ENCODE measurements at places on chromosomes 6 and 20.

DNA sequence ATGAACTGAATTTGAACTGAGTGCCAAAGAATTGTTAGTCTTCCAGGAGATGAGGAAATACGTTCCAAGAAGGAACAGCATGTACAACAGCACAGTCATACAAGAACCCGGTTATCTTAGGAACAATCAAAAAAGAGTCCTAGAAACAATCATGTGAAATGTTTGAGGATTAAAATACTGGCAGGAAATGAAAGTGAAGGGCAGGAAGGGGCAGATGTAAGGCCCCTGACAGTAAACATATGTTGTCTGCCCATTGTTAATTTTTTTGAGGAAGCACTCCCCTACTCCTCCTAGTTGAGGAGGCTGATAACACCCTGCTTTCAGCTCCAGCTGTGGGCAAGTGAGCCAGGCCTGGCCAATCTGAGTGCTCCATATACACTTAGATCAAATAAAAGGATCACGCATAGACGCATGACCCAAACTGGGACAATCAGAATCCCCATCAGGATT, 220.9 kb downstream of the HACE1 start:
- DNase-seq = no peak

DNA sequence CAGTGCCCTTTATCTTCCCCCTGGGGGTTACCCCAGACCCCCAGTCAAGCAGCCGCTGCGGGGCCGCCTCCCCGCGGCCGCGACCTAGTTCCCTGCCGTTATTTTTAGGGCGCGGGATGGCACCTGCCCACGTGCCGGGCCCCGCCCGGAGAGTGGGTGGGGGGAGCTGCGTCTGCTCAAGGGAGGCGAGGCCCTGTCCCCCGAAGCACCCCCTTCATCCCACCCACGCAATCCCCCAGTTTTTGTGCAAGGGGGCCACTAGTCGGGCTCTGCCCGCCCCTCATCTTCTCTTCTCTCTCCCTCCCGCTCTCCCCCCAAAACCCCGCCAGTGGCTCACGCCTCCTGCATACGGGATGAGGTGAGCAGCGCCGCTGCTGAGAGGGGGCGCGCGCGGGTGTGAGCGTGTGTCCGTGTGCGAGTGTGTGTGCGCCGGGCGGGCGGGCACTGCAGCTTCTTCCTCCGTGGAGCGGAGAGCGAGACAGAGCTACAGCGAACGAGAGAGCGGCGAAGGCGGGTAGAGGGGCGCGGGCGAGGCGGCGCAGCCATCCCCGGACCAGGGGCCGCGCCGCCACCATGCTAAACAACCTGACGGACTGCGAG, at the start of gene SLC12A5:
Gene SLC12A5, plus strand, starts transcription at position 444 of the 600 bp plus-strand sequence. Its CDS starts 130 bp downstream, at position 574.
- DNase-seq = no peak

DNA sequence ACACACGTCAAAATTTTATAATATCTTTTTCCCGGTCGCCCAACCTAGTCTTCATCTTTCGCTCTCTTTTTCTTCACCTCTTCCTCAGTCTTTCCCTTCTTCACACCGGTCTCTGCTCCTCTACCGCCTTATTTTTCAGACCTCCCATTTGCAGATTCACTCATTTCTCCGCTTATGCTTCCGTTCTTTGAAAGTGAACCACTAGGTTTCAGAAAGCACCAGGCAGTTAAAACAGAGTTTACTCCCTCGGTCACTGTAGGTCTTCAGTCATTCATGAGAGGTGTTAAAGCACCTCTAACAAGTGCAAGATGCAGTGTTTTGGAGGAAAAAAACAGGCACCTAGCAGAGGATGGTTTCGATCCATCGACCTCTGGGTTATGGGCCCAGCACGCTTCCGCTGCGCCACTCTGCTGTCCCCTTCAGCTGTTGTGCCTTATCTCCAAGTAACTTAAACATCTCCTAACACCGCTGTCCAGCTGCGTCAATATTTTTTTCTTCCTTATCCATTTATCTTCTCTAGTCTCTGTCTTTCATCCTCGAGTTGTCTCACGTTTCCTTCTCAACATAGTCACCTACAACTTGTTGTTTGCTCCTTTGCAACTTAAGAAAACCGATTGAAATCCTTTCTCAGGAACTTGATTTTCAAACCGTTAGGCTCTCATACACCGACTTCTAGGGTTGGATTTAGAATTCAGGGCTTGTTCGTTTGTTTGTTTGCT, 119.7 kb upstream of the ZNF184 start:
- no peak for DNase-seq

GRCh38 chr6:43917878-43918382, 147.9 kb downstream of the VEGFA start:
- DNase-seq = no peak

GRCh38 chr6:34238585-34239499, 2.2 kb downstream of the HMGA1 start:
- DNase-seq = no peak

- DNase-seq = no peak
These were observed 40.7 kb downstream of the RGS17 start for GRCh38 chr6:153090241-153090930.

DNA sequence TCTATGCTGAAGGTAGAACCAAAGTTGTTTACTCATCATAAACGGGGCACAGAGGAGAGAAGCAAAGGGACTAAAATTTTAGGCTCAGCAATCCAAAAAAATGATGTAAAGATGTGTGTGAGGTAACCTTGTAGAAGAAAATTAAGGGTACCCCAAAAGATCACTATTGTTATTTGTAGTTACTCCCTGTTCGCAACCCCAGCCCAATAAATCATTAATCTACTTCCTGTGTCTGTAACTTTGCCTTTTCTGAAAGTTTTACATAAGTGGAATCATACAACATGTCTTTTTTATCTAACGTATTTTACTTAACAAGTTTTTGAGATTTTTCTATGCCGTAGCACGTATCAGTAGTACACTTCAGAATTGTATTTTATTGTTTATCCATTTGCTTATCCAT, 1114.8 kb upstream of the GJE1 start:
- DNase-seq = no peak

- DNase-seq = no peak
These were observed 22.2 kb upstream of the MYL9 start for GRCh38 chr20:36519012-36519719.

All from stimulated activated CD4-positive, alpha-beta T cell treated with anti-CD3 and anti-CD28 coated beads, Interleukin-1b, Interleukin-23, amount 100 ng/mL, for 1 hour (primary cell).